ENCODE measurements at places on chromosomes 4 and X.

- no peak for DNase-seq
These were observed 1.8 kb downstream of the NOP14 start for GRCh38 chr4:2961421-2961810.

DNA sequence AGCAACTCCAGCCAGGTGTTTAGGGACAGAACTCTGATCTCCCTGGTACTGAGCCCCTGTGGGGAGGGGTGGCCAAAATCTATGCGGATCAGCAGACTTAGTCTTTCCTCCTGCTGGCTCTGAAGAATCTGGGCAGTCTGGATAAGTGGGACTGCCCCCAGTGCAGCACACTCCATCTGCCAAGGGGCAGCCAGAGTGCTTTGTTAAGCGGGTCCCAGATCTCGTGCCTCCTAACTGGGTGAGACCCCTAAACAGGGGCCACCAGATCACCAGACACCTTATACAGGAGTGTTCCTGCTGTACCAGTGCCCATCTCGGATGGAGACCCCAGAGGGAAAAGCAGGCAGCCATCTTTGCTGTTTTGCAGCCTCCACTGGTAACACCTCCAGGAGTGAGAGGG is 81.5 kb upstream of the IL13RA2 start:
- DNase-seq = no peak

- no peak for DNase-seq
These were observed 20.8 kb downstream of the ARHGEF6 start for GRCh38 chrX:136759968-136760367.

DNA sequence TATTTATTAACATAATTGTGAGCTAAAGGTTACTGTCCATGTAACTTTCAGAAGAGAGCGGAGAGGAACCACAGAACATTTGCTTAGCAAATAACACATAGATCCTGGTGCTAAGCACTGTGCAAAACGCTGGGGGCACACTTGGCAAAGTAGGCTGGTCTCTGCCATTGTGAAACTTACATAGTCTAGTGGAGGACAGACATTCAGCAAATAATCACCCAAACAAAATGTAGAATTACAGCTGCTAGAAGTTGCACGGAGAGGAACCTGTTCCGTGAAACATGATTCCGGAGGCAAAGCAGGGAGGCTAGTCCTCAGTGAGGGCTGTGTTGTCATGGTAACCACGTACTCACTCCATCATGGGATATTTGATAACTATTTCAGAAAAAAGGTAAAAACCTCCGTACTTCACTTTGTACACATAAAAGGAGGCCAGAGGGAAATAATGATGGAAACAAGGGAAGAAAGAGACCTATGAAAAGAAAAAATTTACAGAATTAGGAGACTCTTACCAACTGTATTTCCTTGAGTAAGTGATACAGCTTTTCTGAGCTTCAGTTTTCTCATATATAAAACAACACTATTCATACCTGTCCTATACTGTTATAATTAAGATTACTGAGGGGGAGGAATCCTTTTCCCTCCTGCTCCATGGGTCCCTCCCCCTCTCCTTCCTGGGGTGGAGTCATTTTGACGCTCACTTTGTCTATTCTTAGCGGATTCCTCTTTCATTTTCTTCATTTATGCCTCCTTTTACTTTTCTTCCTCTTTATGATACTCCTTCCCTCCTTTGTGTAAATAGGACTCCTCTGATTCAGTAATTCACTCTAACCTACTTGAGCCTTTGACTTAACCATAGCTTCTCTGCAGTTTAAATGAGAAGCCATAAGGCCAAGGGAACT is 825 bp upstream of the RASGEF1B start:
- DNase-seq = no peak

DNA sequence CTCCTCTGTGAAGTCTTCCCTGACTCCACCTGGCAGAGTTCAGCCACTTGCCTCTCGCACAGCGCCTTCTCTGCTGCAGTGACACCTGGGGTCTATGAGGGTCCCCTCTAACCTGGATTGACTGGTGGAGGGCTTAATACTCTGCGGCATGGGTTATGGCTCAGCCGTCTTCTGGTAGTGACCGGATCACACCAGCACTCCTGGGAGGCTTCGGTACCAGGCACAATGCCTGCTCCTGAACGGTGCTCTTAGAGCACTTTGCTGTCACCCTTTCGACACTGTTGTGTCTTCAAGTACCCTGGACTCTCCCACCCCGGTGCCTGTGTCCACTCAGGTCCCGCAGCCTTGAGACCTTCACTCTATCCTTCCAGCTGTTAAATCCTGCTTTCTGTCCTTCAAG is 50.0 kb downstream of the C4orf50 start:
- no peak for DNase-seq

DNA sequence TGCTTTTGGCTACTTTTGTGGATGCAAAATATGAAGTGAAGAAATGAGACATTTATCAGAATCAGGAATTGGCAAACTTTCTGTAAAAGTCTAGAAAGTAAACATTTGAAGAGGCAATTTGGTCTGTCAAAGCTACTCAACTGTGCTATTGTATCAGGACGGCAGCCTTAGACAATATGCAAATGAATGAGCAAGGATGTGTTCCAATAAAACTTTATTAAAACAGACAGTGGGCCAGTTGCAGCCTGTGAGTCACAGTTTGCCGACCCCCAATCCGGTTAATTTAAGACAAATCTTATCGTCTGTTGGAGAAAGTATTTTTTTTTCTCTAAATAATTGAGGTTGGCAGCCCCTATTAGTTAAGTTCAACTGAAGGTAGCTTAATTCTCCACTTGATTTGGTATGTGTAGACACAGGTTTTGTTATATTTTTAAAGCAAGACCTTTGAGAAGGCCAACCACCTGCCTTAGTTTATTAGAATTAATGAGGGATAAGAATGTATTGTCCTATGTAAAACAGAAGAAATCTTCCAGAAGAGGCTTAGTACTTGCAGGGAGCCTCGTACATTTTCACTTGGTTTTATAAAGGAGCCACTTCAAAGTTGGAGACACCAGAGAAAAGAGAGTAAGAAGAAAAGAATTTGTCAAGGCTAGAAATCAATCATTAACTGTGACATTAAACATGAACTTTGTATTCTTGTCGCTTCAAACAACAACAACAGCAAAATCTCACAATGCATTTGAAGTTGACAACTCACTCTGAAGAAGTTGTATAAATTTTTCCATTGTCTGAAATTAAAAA is 81.6 kb upstream of the FAT1 start:
- DNase-seq = no peak

DNA sequence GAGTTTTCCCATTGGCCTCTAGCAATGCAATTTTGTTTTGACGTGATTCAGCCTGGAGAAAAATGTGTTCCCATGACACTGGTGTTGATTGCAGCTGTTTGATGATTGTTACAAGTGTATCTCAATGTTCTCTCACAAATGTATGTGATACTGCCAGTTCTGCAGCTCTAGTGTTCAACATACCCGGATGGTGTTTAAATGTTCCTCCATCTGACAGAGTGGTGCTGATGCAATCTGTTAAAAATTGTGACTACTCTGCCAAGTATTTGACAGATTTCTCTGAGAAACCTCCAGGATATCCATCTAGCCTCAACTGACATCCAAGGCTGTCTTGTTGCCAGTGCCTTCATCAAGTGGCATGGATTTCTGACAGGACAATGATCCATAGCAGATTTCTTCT is 657.2 kb upstream of the DIAPH2 start:
- no peak for DNase-seq

- DNase-seq = no peak
These were observed 459.8 kb upstream of the FGF16 start for GRCh38 chrX:76987381-76987780.

DNA sequence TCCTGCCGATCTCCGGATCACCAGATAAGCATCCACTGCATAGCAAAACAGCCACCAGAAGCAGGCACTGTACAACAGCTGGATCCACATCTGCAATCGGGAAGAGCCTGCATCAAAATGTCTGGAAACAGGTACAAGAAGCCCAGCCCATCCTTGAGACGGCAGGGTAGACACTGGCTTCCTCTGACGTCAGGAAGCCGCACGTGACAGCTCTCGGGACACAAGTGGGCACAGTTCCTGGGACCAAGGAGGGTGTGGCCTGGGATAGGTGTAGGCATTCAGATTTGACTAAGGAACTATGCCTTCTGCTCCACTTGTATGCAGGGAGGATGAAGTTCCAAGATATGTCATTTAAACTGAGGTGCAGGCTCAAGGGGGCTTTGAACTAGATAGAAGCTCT is 6.3 kb downstream of the GPR143 start:
- DNase-seq = no peak
